ENCODE measurements at places on chromosomes 7 and 10. TPM values are rescaled to one million over a fixed set of nuclear protein-coding genes. Genes with fewer than 3 reads are reported as not detected.

DNA sequence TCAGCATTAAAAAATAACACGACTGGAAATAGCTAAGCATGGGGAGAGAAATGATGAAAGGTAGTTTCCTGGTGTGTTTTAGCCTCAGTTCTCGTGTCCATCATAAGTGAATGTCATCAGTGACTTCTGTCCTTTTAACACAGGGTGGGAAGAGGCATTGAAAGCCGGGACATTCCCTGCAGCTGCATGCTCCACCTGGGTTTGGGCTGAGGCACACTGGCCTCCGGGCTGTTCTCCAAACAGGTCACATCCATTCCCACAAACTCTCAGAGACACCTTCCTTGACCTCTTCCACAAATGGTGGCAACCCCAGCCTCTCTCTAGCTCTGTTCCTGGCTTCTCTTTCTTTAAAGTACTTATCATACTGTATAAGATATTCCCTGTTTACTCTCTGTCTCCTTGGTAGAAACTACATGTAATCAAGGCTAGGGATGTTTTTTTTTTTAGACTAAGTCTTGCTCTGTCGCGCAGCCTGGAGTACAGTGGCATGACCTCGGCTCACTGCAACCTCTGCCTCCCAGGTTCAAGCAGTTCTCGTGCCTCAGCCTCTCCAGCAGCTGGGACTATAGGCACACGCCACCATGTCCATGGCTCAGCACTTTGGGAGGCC, 22.6 kb downstream of the BAIAP2L1 start:
- DNase-seq, result no peak

DNA sequence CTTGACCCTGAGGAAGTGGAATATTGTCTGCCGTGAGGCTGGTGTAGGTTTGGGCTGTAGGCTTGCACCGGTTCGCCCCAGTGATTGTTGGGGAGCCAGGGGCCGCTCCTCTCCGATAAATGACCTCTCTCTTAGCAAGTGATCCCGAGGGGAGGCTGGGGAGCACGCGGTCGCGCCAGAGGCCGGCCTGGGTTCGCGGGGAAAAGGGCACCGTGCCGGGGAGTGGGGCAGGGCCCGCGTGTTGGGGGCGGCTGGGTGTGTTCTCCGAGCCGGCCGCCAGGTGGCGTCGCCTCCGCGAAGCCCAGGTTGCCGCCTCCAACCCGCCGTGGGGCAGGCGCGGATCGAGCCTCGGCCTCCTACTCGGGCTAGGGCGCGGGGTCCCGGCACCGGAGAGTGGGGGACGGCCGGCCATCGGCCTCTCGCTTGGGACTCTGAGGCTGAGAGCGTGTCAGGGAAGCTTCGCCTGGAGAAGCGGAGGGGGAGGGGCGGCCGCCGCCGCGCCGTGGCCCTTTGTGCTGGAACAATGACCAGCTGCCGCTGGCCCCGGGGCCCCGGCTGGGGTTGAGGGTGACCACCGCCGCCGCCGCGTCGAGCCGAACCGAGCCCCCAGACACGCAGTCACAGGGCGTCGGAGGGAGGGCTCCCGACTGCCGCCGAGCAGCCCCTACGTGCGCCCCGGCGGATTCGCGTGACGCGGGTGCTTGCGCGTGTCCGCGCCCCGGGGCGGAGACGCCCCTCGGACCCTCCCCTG, 442 bp upstream of the LZTS2 start:
- DNase-seq, result peak; percentile 78

DNA sequence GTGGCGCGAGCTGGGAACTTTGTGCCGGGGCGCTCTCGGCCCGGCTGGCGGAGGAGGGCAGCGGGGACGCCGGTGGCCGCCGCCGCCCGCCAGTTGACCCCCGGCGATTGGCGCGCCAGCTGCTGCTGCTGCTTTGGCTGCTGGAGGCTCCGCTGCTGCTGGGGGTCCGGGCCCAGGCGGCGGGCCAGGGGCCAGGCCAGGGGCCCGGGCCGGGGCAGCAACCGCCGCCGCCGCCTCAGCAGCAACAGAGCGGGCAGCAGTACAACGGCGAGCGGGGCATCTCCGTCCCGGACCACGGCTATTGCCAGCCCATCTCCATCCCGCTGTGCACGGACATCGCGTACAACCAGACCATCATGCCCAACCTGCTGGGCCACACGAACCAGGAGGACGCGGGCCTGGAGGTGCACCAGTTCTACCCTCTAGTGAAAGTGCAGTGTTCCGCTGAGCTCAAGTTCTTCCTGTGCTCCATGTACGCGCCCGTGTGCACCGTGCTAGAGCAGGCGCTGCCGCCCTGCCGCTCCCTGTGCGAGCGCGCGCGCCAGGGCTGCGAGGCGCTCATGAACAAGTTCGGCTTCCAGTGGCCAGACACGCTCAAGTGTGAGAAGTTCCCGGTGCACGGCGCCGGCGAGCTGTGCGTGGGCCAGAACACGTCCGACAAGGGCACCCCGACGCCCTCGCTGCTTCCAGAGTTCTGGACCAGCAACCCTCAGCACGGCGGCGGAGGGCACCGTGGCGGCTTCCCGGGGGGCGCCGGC, 870 bp downstream of the FZD1 start:
- DNase-seq, result peak; percentile 14

DNA sequence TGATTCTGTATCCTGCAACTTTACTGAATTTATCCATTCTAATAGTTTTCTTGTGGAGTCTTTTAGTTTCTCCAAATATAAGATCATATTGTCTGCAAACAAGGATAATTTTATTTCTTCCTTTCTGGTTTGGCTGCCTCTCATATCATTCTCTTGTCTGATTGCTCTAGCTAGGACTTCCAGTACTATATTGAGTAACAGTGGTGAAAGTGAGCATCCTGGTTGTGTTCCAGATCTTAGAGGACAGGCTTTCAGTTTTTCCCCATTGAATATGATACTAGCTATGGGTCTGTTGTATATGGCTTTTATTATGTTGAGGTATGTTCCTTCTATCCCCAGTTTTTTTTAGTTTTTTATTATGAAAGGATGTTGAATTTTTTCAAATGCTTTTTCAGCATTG, 28.2 kb downstream of the KLHL7 start:
- DNase-seq, result no peak

DNA sequence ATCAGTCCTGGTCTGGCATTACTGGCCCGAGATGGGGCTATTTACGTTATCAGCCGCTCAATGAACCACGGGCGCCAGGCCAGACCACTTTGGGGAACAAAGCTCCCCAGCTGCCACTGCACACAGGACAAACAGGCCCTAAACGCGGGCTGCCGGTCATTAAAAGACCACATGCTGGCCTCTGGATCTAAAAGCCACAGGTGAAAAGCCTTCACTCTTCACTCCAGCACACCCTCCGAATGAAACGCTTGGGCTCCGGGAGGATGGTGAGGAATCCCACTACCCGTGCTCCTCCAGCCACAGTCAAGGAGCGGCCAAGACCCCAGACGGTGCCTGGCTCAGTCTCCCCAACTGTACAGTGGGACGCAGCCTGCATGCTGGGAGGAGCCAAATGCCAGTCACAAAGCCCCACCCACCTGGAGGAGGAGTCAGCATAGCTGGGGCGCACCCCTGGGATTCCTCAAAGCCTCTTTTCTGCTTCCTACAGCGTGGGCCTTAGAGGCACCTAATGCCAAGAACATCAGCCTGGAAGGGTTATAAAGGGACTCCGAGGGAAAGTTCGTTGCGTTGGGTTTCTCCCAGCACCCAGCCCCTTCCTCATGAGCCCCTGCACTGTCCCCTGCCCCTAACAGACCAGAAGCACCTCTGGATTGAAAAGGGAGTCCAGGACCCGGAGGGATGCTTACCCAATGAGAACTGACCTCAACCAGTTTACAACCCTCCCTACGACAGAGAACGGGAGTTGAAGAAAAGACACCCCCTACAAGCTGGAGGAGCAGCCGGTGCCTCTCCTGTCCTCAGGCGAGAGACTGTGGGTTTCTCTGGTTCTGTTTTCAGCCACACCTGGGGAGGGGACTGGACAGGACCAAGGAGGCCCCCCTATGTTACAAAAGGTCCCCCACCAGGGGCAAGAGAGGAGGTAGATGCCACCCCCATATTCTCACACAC, 4.7 kb downstream of the PDGFA start:
- peak; percentile 38 for DNase-seq

DNA sequence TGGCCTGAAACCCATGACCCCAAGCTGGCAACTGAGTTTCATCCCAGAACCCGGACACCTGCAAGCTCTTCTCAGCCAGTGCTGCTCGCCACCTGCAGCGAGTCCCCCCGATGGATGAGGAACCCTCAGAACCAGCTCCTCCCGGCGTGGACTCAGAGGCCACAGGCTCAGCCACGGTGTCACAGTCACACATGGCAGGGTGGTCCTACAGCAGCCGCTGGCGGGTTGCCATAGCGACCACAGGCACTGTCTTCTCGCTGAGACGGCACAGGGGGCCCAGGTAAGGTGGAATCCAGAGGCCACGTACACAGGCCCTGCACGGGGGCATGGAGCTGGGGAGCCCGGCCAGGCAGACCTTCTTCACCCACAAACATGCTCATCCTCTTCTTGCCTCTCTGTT, 53.4 kb downstream of the DPYSL4 start:
- no peak for DNase-seq

GRCh38 chr10:100725071-100725471, 20.3 kb upstream of the PAX2 start:
- DNase-seq, result no peak

GRCh38 chr10:42880255-42880620, 97.6 kb downstream of the BMS1 start:
- no peak for DNase-seq

DNA sequence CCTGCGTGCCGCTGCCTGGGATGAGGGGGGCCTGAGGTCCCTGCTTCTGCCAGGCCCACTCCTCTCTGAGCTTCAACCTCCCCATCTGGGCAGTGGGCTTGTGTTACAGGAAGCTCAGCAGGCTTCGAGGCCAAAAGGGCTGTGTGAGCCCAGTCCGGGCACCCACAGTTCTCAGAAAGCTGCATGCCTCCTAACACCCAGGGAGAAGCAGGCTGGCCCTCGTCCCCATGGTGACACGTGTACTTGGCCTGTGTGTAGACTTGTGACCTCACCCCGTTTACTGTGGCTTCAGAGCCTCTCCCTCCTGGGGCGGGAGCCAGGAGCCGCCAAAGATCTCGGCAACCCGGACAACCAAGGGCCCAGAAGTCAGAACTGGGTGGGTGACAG, 2.2 kb upstream of the GRIFIN start:
- no peak for DNase-seq

DNA sequence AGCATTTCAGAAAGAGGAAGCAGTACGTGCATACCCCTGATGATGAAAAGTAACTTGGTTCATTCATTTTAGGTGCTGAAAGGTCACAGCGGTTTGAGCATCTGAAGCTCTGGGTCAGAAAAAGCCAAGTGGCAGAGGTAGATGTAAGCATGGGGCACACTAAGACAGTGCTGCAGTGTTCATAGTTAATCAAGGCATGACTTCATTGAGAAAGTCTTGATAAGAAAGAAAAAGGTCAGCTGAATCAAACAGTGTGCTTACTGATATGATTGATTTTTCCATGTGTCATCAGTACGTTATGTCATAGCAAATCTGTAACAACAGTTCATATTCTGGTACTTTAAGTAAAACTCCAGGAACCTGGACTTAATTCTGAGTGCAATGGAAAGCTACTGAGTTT, 107.7 kb upstream of the PCLO start:
- no peak for DNase-seq

DNA sequence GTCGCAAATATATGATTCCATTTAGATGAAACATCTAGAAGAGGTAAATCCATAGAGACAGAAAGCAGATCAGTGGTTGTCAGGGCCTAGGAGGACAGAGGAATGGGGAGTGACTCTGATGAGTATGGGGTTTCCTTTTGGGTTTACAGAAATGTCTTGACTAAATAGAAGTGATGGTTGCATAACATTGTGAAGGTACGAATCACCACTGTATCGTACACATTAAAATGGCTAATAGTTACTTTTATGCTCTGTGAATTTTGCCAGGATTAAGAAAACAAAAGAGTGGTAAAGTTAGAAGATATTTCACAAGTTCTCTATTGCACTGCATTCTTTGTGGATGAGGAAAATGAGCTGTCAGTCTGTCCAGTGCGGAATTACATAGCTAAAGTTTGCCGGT, 407.4 kb downstream of the KCNMA1 start:
- DNase-seq, result no peak

GRCh38 chr7:630111-630511, 96.4 kb upstream of the DNAAF5 start:
- no peak for DNase-seq

DNA sequence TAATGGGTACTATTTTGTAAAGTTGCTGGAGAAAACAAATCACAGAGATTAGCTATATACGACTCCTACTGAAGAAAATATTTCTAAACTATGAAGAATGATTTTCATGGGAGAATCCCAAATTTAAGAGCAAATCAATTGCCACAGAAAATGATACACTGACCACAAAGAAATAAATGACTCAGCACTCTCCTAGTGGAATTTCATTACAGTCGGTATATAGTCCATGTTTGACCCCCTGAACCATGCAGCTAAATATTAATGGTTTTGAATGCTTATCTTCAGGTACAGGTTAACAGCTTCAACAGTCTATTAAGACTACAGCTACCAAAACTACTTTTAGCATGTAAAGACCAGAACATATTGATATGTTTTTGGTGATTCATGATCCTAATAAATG, 65.0 kb downstream of the IDE start:
- DNase-seq, result no peak

- DNase-seq, result no peak
These were observed 56.7 kb upstream of the EN2 start for GRCh38 chr7:155401231-155401630.

DNA sequence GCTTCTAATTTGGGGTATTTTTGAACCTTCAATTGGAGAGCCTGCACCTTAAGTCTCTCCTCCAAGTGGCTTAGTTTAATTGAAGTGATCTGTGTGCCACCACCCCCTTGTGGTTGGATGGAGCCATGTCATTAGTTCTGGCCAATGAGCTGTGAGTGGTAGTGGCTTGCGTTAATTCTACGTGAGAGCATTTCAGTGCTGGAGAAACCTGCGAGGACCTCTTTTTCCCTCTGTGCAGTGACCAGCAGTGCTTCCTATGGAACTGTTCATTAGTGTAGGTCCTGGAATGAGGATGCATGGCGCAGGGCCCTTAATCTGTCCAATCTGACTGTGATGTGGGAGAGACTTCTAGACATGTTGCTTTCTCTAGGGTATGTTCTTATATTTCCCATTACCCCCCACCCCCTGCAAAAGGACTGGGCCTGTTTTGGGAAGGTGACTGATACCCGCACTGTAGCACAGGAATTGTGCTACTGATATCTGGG, 3.8 kb downstream of the HILPDA start:
- peak; percentile 78 for DNase-seq

DNA sequence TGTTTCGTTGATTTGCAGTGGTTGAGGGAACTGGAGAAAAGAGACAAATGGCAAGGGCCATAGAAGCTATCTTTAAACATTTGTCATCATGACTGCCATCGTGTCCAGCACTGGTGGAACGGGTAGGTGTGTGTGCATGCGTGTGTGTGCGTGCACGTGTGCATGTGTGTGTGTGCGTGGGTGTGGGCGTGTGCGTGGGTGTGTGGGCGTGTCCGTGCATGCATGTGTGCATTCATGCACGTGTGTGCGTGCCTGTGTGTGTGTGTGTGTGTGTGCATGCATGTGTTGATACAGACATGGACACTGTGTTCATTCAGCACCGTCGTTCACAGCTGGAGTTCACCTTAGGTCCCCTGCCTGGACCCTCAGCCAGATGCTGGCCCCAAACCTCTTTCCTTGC, 38.1 kb upstream of the AP5Z1 start:
- DNase-seq, result no peak

PALD1 gene
- 6.6 TPM for total RNA-seq

GNGT1 gene
- not detected for total RNA-seq

PDE1C gene
- total RNA-seq, result not detected

TSPAN33 gene
- 11.0 TPM for total RNA-seq

ESYT2 gene
- total RNA-seq, result 55.5 TPM

CALCR gene
- not detected for total RNA-seq

PPP1R3C gene
- 0.94 TPM for total RNA-seq
